ENCODE measurements at places on chromosomes 12 and 14.
A peak's percentile ranks its signal among the peaks of the same experiment; 100 is the strongest.

- DNase-seq, result no peak
Measured at GRCh38 chr14:49860988-49861698, 8.6 kb upstream of the NEMF start.

DNA sequence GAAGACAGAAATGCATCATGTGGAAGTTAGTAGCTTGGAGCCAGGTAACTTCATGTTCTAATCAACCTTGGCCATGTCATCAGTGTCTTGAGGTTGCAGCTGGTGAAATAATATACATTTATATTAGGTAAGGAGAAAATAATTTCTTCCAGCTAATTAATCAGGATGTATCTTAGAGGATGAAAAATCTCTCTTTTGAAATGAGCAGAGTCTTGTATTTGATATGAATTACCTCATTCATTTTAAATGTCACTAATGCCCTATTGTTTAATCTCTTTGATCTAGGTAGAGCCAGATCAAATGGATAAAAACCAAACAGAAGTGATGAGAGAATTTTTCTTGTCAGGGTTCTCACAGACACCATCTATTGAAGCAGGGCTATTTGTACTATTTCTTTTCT, at the start of gene OR4Q2:
Gene OR4Q2, plus strand, starts transcription at position 301 of the 400 bp plus-strand sequence.
- no peak for DNase-seq

DNA sequence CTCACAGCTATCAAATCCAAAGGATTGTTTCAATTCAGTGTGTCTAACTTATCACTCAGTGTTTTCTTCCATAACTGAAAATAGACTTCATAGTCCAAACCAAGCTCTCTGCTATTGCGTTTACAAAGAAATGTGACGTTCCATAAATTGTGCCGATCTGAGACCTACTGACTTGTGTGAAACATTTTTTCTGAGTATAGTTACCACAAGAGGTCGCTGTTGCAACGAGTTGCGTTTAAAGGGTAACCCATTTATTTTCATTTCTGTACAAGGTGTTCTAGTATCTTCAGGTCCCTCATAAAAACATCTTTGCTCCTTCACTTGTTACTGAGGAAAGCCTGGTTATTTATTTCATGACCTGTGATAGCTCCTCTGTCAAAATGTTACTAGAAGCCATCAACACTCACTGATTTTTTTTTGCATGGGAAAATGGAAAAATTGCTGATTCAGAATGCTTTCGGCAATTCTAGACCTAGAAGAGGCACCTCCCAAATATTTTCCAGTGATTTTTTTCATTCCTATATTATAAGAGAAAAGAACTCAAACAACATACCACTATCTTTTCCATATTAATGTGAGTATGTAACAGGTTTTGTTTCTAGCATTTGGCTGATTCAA, 60.9 kb upstream of the OR4E1 start:
- peak; percentile 68 for DNase-seq

DNA sequence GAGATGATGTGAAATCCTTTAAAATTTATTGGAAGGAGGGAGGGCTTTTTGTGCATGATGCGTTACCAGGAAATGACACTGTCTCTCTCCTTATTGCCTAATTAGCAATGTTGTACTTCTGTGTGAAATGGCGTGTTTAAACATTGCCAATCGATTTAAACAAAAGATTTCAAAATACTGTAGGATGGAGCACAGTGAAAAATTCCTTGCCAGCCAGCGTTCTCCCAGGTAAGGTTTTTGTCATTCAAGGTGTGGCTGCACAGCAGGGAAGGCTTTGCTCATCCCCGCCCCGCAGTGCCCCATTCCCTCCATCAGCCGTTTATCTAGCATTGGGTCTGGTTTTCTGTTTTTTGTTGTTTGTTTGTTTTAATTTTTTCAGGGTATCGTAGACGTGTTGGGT, 137.3 kb downstream of the CACNA1C start:
- no peak for DNase-seq

- peak; percentile 8 for DNase-seq
Measured at GRCh38 chr12:46300910-46301309, 32.1 kb upstream of the SLC38A1 start.

- no peak for DNase-seq
Measured at GRCh38 chr14:24322672-24323071, 11.4 kb downstream of the LTB4R start.

- DNase-seq, result no peak
Measured at GRCh38 chr14:60984196-60984595, 3.2 kb downstream of the SLC38A6 start.

DNA sequence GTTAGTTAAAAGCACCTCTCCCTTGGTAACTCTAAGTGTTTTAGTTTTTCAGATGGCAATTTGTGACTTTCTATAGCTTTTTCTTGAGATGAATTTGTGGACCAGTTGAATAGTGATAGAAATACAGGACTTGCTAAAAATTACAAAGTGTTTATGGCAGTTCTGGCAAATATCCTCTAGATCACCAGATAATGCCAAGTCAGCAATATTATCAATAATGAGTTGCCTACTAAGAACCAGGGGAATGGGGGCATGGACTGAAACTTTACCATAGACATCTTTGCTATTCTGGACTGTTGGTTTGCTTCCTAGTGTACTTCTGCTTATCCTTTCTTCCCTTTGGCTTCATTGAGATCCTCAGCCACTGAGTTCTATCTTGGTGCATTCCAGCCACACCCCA, 584.2 kb downstream of the DIO2 start:
- no peak for DNase-seq

- DNase-seq, result no peak
Measured at GRCh38 chr12:121495746-121496145, 85.1 kb downstream of the KDM2B start.

- no peak for DNase-seq
Measured at GRCh38 chr14:53304726-53305381, 151.7 kb upstream of the DDHD1 start.

DNA sequence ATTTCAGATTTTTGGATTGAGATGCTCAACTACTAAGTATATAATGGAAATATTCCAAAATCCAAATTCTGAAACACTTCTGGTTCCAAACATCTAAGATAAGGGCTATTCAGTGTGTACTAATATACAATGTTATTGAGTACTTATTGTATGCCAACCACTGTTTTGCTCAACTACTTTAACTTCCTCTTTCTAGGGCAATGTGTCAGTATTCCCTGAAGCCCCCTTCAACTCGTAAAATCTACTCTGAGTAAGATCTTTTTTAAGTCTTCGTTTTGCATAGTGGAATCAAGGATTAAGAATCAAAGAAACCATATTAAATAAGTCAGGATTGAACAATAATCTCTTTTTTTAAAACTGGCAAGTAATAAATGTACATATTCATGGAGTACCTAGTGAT, 45.5 kb downstream of the SPATA7 start:
- DNase-seq, result no peak

GRCh38 chr12:125346362-125346761, 281.1 kb downstream of the AACS start:
- no peak for DNase-seq

DNA sequence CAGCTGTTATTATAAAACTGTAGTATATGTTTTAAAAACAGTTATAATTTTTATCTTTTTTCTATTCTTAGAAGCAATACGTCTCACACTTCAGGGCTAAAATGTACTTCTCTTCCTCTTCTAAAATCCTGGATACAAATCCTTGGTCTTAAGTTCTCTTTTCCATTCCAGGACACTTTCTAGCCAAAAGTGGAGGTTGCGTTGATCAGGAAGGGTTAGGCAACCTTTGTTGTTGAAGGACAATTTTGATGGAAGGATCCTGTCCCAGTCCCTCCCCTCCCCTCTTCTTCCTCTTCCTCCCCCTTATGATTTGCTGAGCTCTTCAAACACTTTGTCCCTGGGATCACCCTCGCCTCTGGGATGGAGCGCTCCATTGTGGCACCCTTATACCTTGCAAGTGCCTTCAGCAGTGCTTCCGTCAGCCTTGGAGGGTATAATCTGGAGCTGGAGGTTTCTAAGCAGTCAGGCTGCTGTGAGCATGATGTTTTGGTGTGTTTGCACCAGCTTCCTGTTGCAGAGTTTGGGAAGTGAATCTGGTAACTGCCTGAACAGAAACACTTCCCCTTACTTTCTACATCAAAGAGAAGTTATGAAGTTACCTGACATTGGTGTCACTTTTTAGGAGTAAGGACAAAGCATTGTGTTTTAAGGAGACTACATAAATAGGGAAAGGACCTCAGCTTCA, 87.4 kb upstream of the SLC38A2 start:
- no peak for DNase-seq

- DNase-seq, result no peak
Measured at GRCh38 chr12:76881142-76881541, 2.3 kb upstream of the CSRP2 start.

GRCh38 chr14:93733631-93734030, 54.7 kb downstream of the PRIMA1 start:
- DNase-seq, result no peak

- DNase-seq, result peak; percentile 6
Measured at GRCh38 chr14:71856199-71856919, 75.9 kb upstream of the RGS6 start.

DNA sequence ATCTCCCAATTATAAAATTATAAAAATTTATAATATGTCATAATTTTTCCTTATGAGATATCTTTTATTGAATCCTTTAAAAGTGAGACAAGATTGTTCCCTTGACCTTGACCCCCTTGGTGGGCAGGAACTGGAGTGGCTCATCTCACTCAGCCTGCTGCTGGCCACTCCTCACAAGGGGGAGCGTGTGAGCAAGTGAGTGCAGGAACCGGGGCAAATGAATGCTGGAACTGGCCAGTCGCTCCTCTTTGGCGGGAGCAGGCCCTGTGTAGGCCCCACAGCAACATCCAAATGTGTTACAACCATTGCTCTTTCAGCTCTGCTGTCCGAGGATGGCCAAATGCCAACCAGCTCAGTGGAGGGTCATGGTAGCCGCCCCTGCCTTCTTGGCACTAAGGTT, 178.8 kb downstream of the ETNK1 start:
- no peak for DNase-seq

DNA sequence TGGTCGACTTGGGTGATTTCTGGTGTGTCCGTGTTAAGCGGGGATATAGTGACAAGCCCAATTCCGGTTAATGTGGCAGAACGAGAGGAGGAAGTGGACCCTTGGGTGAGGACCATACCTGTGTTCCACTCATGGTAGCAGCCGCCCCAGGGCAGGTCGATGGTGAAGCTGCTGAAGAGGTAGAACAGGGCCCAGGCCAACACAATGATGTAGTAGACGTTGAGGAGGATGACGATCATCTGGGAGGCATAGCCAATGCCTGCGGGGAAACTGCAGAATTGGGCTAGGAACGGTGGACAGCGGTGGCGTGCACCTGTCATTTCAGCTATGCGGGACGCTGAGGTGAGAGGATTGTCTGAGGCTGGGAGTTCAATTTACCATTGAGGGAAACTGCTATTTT, 20.1 kb downstream of the SLC6A13 start:
- DNase-seq, result no peak

GRCh38 chr12:103698752-103699560, 111.9 kb downstream of the STAB2 start:
- peak; percentile 7 for DNase-seq

DNA sequence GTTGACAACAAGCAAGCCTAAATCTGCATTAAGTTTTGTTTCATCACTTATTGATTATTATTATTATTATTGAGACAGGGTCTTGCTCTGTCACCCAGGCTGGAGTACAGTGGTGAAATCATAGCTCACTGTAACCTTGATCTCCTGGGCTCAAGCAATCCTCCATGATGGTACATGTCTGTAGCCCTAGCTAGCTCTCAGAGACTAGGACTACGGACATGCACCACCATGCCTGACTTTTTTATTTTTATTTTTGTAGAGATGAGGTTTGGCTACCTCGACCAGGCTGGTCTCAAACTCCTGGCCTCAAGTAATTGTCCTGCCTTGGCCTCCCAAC, 35.7 kb upstream of the STK38L start:
- DNase-seq, result no peak

DNA sequence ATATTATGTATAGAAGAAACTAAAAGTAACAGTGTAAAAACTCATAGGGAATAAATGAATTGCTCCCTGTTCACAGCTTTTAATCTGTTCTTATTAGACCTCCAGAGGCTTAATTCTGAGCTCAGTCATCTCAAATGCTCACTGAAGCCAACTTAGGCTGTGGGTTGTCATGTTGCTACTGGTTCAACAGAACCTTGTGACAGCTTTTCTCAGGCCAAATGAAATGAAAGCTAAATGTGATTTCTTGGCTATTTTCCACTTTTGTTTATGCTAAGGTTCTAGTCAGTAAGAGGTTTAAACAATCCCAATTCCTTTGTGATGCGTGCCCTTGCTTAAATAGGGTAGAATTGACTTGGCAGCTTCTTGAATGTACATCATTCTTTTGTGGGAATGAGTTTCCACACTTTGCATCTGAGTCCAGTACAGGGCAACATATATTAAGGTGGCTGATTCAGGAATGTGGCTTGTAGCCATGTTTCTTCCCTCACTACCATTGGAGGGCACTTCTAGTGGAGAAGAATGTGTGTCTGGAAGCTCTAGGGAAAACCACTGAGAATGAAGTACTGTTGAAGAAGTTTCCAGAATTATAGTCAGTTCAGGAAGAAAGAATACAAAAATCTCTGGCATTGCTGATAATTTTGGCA, 156.4 kb downstream of the NEDD1 start:
- DNase-seq, result no peak

GRCh38 chr14:58098507-58098906, 53.5 kb downstream of the ARMH4 start:
- DNase-seq, result no peak

GRCh38 chr12:31737763-31738162, 8.9 kb upstream of the AMN1 start:
- DNase-seq, result no peak

DNA sequence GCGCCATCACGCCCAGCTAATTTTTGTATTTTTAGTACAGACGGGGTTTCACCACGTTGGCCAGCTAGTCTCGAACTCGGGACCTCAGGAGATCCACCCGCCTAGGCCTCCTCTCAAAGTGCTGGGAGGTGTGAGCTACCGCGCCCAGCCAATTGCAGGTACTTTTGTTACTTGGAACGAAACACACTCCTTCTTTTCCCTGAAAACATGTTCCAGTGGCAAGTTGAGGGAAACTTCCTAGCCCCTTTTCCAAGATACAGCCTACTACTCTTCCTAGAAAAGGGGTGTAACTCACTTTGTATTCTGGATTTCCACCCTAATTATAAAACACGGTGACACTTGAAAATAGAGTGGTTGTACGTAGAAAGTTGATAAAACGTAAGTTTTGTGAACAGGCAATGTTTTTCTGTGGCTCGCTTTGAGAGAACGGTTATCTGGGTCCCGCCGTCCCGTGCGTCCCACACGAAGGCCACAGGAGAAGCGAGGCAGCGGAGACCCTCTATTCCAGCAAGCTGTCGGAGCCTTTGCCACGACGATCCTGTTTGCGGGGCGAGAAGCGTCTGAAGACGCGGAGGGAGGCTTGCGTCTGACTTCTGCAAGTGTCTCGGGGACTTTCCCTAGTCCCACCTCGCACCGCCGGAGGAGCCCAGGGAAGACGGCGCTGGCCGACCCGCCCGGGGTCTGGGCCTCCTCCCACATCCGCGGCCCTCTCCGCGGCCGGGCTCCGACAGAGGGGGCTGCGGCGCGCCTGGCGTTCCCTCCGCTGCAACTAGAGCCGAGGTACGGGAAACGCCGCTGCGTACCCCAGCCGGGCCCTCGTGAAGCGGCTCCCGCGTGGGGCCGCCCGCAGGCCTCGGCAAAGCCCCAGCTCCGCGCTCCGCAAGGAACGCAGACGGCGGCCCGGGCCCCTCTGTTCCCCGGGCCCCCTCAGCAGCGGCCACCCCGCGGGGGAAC, 745 bp downstream of the CDCA4 start:
- DNase-seq, result peak; percentile 30

All from fibroblast of pulmonary artery (primary cell).